Activated T-helper 1 cell treated with anti-CD3 and anti-CD28 coated beads, Interleukin-12 subunit alpha, Interleukin-12 subunit beta, Interleukin-2, Interleukin-4 antibody, amounts not matched to agents 30 ng/mL and 10 ng/mL and 1 ng/mL, durations not matched to agents 14 hours and 24 hours and 36 hours (primary cell): ENCODE measurements at places on chromosomes 1 and 21.

DNA sequence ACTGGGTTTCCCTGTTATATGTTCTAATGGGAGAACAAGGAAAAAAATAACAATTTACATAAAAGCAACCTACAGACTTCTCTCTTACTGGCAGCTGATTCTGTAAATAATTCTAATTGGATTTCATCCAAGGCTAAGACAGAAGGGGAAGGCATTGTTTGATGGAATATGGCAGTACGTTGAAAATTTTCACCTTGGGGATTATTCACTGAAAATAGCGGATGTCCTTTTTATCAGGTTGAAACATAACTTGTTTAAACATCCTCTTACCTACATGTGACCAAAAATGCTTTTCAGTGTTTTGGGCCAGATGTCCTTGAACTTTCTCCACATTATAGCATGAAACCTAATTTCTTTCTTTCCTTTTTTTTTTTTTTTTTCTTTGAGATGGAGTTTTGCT, 24.9 kb downstream of the TSNAX start:
- H3K27ac ChIP-seq = no peak overlapping the region
- DNase-seq = no peak
- H3K4me3 ChIP-seq = no peak overlapping the region
- peaks cover 25% of the 10 kb centered on the region for H3K4me1 ChIP-seq
- H3K27me3 ChIP-seq = peaks cover 2% of the 10 kb centered on the region

GRCh38 chr1:25534410-25534788, 9.0 kb upstream of the LDLRAP1 start:
- no peaks in the 10 kb centered on the region for H3K4me1 ChIP-seq
- H3K27me3 ChIP-seq = peaks cover 28% of the 10 kb centered on the region
- no peak overlapping the region for H3K27ac ChIP-seq
- no peak overlapping the region for H3K4me3 ChIP-seq
- no peaks in the 10 kb centered on the region for H3K36me3 ChIP-seq
- DNase-seq = no peak

DNA sequence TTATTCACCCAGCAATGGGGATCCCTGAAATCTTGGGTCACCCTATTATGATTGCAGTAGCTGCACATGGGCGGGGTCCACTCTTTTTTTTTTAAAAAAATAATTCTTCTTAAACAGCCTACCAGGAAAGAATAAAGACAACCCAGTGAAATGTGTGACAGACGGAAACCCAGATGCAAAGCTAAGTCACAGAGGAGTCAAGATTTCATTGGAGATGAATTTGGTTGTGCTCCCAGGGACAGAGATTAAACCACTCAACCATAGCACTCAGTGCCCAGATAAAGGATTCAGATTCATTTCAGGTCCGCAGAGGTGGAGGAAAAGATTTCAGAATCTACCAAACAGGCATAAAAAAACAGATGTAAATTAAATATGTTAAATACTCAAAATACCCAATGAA, 583.5 kb upstream of the ZP4 start:
- H3K4me1 ChIP-seq = no peaks in the 10 kb centered on the region
- no peaks in the 10 kb centered on the region for H3K27me3 ChIP-seq
- H3K27ac ChIP-seq = no peak overlapping the region
- no peaks in the 10 kb centered on the region for H3K36me3 ChIP-seq
- no peak for DNase-seq

- H3K4me3 ChIP-seq = no peak overlapping the region
- no peaks in the 10 kb centered on the region for H3K27me3 ChIP-seq
- H3K27ac ChIP-seq = no peak overlapping the region
- H3K4me1 ChIP-seq = peaks cover 24% of the 10 kb centered on the region
These were observed 64.2 kb upstream of the DPH5 start for GRCh38 chr1:101089613-101090338.
